ENCODE measurements at places on chromosomes 5 and 9.

DNA sequence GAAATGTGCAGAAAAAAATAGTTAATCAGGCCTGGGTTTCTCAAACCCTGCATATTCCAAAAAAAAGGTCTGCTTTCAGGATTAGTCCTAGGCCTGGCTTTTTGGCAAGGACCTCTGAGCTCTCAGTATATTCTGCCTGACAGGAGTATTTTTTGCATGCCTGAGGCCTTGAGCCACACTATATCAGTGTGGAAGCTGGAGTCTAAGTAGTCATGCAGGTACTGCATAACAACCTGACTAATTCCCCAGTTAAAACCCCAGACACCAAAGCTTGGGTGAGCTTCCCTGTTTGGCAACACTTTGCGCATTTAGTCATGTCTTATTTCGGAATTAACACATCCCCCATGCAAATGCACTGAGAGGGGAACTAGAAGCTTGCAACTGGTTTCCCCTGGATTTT, 359.5 kb downstream of the CETN3 start:
- no peak for DNase-seq

DNA sequence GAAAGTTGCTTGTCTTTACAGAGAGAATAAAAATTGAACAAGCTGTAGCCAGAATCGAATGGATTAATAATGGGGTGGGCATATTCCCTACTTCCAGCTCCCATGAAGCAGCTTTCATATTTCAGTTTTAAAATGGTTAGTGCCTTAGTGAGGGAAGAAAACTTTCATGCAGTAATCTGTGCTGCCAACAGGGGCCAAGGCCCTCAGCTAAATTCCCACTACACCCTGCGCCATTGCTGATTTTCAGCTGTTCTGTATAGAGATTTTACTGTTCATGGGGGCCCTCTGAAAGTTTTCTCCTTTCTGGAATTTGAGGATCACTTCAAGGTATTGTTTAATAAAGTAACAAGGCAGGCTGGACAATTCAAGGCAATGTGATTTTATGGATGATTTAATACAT, 58.2 kb downstream of the CAST start:
- DNase-seq: no peak

DNA sequence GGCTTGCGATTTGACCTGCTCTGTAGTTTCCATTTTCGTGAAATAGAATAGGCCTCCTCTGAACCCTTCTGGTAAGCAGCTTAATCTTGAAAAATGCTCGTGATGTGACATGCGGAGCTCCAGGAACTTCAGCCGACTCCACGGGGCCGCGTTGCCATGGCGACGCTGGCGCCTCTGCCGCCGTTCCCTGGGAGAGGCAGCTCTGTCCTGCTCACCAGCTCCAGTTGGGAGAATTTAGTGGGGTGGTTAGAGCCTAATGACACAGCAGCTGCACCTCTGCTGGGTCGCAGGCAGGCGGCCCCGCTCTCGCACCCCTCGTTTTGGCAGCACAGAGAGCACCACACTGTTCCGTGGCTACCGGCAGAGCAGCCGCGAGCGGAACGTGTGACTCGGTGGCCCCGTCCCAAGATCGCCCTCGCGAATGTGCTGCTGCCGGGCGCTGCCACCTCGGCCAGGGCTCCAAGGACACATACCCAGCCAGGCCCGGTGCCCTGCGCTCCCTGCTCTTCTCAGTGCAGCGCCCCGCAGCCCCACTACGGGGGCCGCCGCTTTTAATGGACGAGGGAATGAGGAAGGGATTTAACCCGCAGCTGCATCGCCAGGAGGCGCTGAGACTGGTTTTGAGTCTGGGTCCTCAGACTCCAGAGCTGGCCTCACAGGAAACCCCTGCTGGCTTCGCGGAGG, 131.2 kb upstream of the LMX1B start:
- DNase-seq: peak; percentile 89

- no peak for DNase-seq
Measured at GRCh38 chr5:156922207-156922792, 40.7 kb downstream of the TIMD4 start.

DNA sequence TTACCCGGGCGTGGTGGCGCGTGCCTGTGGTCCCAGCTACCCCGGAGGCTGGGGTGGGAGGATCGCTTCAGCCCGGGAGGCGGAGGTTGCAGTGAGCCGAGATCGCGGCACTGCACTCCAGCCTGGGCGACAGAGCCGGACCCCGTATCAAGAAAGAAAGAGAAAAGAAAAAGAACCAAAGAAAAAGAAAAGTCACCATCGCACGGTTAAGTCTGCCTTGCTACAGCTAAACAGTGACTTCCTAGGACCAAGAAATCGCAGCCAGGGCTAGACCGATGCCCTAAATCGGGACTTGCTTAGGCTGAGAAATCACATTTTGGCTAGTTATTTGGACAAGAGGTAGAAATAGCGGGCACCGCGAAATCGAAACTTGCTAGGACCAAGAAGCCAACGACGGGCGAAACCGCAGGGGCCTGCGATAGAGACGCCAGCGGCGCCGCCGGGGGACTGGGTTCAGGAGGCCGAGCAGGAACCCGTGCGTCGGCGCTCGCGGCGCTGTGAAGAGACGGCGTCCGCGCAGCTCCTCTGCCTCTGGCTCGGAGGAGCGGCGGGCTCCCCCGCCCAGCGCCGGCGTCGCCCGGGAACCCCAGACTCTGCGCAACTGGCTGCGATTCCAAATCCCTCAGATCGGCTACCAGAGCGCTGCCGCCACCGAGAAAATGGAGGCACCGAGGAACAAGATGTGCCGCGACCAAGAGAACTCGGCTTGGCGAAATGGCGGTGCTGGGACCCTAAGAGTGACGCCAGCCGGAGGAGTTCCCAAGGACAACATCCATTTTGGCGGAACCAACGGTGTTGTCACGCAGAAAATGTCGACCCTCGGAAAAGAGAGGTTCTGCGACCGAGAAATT, 26.1 kb upstream of the ANXA2R start:
- DNase-seq: peak; percentile 84

DNA sequence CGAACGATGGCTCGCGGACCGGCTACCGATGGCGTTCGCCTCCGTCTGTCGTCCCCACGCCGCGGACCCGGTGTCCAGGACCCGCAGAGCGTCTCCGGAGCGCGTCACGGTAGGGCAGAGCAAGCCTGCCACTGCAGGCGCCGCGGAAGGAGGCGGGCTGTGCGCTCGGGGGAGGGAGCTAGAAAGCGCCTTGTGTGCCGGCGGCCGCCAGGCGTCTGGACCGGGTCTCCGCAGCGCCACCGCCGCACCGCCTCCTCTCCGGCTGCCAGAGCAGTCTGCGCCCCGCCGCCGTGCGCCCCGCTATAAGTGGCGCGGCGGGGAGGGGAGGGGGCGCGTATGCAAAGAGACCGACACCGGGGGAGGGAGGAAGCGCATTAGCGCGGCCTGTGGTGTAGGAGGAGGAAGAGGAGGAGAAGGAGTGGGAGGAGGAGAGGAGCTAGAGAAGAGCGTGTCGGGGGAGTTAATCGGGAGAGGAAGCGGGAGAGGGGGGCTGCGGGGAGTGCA, at the start of gene ENC1:
Gene ENC1, minus strand, starts transcription at position 279 of the 504 bp plus-strand sequence. CDS start 4,243 bp downstream, outside the sequence.
- peak; percentile 94 for DNase-seq

DNA sequence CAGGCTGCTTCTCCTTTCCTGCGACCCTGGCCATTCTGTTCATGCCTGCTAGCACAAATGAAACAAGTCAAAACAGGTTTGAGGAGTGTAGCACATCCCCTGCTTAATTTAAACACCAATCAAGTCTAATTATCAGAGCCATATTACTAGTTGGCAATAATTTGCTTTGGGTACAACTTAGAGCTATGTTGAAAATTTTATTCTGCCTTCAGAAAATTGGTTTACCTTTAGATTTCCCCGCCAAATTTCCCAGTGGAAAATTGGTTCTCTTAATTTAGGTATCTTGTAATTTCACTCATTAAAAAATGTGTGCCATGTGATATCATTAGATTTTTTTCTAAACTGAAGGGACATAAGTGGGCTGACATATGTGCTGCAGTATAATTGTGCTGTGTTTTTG, 265.8 kb downstream of the MAST4 start:
- DNase-seq: no peak

GRCh38 chr9:109371374-109371773, 50.5 kb upstream of the EPB41L4B start:
- no peak for DNase-seq

GRCh38 chr9:134877541-134877940, 3.1 kb upstream of the FCN2 start:
- no peak for DNase-seq

Measured in femur (tissue), 1 donor.